ENCODE measurements at places on chromosomes 6 and 20.
A peak's percentile ranks its signal among the peaks of the same experiment; 100 is the strongest.

- DNase-seq, result no peak
Observed at GRCh38 chr6:90811596-90812226, 224.8 kb upstream of the MAP3K7 start.

DNA sequence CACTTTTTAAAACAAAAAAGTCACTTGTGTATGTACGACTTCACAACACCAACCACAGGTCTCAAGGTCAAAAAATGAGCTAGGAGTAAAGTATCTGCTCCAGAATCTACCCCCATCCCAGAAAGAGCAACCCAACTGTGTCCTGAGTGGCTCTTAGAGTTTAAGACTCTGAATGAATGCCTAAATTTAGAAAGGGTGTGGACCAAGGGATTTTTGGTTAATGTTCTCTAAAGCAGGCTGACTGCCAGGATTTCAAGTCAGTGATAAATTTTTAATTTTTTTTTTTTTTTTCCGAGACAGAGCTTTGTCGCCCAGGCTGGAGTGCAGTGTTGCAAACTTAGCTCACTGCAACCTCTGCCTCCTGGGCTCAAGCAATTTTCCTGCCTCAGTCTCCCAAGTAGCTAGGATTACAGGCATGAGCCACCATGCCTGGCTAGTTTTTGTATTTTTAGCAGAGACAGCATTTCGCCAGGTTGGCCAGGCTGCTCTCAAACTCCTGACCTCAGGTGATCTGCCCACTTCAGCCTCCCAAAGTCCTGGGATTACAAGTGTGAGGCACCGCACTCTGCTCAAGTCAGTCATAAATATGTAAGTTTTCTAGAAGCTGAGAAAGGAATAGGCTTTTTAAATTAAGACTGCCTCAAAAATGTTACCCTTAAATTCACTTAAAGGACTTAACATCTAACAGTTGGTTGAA lies 20.2 kb downstream of the STAU1 start:
- DNase-seq, result no peak

DNA sequence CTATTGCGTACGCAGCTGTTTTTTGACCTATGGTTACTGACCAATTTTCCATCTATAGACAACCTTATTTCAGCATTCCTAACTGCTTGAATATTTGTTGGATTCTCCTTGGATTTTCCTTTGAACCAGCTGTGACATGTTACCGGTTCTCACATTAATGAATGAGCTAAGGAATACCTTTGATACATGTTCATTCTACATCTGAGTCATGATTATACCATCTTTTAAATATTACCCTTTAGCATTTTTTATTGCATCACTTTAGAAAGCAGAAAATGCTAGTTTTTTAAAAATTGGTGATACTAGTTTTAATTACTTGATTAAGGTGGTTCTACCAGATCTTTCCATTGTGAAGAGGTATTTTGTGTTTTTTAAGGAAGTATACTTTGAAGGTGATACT lies 1.9 kb upstream of the IGF2R start:
- DNase-seq, result no peak

DNA sequence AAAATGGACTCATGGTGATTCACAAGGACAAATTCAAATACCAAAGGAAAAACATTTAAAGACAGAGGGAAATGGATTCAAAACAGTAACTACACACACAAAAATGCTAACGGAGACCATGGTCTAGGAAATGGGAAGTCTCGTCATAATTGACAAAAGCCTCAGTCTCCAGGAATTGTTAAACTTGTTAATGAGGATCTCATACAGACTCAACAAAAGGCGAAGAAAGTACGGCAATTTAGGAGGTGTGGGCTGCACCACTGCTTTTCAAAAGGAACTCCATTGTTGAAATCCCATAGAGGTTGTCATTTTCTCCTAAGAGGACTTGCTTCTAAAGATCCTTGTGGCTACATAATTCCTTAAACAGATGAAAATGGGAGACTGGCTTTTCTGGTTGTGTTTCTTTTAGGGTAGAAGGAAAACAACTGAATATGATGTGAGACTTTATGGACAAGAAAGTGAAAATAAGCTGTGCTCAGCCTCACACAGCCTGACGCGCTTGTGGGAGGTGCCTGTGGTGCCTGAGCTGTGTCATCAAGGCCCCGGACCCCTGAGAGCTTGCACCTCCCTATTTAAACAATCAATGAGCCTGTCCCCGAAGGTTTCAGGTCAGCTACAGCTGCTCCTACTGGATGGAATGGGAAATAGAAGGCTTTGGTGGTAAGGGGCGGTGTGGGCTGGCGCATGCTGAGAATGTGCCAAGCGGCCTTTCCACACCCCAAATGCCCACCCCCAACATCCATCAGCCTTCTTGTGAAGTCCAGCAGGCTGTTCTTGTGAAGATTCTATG lies 2.5 kb upstream of the CLDN20 start:
- DNase-seq, result no peak

GRCh38 chr6:11243861-11244260 lies 11.4 kb upstream of the NEDD9 start:
- no peak for DNase-seq

DNA sequence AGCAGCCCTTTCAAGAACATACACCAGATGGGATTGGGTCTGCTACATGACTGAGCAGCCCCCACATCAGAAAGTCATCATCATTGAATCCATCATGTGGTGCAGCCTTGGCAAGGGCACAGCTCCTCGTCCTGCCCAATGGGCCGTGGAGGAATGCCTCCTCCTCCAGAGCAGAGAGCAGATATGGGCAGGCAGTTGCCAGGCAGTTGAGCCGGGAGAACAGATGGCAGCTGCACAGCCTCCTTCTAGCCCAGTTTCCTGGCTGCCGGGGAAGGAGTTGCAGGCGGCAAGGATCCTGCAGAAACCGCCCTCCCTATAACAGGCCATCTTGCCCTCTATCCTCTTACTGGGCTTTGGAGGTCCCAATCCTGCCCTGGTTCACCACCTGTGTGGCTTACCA lies 11.9 kb upstream of the ZFAND3 start:
- DNase-seq, result no peak

GRCh38 chr6:37171970-37172812 lies 2.2 kb downstream of the PIM1 start:
- DNase-seq, result peak; percentile 50

DNA sequence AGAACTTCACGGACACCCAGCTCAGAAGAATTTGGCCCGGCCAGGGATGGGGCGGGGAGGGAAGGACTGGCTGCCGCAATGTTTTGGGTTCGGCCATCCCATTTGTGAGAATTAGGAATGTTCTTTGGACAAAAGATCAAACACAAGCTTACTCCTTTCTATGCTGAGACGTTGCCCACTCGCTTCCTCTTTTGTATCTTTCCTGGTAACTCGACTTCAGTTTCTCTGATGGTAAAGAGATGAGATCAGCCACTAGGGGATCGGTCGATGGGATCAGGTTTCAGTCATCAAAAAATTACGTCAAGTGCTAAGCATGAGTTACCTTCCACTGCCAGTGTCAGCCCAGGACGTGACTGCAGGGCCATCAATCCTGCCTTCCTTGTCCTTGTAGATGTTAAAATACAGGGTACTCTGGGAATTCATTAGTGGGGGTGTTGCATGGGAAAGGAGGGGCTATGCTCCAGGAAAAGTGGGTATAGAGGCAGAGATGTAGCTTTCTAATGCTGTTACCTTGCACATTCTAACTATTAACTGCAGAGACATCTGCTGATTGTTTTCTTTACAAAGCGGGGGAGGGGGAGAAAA lies 190.2 kb downstream of the TSHZ2 start:
- DNase-seq, result no peak
